Stimulated activated CD4-positive, alpha-beta T cell treated with anti-CD3 and anti-CD28 coated beads, Interleukin-4, amount 100 ng/mL, for 4 hours (primary cell): ENCODE measurements at places on chromosomes 6 and 20.

GRCh38 chr6:139676718-139677117 is 302.3 kb upstream of the CITED2 start:
- DNase-seq: no peak

- DNase-seq: no peak
Measured at GRCh38 chr6:6239598-6240581, 80.6 kb downstream of the F13A1 start.

DNA sequence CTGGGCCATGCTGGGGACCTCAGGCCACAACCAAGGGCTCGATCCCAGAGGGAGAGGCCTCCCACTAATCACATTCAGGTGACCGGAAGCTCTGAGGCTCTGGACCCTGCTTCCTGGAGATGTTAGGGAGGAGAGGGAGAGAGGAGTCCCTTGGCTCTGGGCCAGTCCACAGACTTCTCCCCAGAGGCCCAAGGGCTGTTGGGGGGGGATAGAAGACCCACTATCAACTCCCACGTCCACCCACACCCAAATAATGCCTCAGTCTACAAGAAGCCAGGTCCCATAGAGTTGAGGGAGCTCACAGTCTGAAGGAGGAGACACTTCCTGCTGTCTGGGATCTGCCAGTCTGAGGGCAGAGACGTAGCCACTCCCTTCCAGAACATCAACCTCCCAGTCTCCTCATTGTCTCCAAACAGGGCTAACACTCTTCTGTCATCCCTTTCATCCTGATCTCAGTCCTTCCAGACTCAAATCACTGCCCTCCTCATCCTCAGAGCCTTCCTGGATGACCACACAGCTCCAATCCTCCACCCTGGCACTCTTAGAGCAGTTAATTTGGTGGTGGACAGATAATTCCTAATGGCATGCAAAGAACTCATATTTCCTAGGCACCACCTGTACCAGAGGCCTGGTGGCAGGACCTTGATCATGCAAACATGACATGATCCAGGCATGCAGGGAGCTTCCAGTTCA is 69.9 kb downstream of the MRPL14 start:
- DNase-seq: no peak

DNA sequence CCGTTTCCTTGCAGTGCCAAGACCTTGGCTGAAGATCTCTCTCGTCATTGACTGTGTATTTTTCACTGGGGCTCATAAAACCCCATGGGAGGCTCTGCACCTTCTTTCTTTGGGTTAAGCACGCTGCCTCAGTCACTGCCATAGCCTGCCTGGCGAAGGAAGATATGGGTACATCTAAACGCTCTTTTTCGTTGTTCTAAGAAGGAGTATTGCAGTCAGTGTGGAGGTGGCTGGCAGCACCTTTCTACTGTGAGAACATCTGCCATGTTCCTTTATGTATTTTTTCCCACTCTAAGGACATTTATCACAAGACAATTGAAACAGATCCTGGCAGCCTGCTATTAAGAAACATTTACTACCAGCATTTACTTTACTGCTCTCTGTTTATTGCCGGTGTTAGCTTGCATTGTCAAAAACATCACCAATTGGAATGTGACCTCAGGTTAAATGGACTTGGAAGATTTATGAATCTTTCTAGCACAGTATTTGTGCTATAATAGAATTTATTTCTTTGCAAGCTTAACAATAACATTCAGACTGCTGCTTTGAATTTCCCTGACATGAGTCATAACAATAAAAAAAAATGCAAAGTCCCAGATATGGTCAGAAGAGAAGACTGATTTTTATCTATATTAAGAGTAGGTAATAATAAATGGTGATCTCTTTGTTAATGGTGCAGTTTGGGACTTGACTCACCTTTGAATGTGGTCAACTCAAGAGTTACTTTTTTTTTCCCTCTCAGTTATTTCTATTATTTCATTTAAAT is 62.2 kb upstream of the CLDN20 start:
- no peak for DNase-seq

DNA sequence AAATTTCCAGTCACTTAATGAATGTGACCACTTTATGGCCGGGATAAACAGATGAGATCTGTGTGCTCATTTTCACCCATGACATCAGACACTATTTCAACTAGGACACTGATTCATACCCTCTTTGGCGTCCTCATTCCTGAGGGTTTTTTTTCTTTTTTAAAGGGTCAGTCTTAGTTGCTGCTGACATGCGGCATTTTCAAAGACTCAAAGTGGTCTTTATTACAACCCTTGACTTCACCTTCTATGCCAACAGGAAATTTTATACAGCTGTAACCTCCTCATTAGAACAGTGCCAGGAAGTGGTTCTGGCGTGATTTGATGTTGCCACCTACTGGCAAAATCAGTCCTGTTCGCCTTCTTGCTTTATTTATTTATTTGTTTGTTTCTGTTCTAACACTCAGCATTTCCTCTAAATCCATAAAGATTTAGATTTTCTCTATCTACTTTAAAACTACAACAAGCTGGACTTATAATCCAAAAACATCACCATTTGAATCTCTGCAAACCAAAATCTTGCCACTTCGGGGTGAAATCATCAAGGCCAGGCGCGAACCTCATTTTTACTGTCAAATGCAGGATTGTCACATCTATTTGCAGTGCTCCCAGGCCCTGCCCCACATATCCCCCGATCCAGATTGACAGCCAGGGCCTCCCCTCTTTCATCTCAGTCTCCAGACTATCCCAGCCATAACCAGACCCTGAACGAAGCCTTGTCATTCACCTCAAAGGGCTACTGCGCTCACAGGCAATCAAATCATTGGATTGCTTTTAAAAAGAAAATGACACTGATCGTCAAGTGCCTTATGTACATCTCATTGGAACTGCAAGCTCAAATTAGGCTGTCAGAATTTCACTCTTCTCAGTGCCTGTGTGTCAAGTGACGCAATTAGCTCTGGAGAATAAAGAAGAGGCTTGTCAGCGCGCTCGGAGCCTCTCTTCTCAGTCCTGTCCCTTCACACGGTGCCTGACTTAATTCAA is 77.5 kb downstream of the C6orf118 start:
- no peak for DNase-seq

- peak; percentile 50 for DNase-seq
Measured at GRCh38 chr6:24719125-24719971, at the start of gene C6orf62. Gene C6orf62, minus strand, starts transcription at chr6:24719154. Its CDS starts 486 bp downstream, at chr6:24718668.

DNA sequence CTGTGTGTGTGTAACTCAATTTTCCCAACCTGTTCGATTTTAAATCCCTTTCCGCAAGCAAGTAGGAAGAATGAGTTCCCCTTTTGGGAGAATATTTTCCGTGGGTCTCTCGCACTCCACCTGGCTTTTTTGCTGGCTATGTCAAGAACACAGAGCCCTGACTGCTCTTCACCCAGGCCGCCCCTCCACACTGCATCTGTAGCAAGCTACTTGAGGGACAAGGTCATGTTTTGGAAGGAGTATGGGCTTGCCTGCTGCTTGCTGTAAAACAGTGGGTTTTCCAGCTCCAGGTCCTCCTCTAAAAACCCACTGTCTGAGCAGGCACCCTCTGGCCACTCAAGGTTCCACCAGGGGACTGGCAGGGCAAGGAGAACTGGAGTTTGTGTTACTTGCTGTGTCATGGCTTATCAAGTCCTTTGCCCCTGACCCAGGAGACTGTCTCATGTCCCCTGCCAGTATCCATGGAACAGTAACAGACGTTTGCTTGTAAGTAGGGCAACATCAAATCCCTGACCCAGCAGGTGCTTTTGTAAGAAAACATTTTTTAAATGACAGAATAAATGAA is 35.5 kb upstream of the SYNJ2 start:
- no peak for DNase-seq

DNA sequence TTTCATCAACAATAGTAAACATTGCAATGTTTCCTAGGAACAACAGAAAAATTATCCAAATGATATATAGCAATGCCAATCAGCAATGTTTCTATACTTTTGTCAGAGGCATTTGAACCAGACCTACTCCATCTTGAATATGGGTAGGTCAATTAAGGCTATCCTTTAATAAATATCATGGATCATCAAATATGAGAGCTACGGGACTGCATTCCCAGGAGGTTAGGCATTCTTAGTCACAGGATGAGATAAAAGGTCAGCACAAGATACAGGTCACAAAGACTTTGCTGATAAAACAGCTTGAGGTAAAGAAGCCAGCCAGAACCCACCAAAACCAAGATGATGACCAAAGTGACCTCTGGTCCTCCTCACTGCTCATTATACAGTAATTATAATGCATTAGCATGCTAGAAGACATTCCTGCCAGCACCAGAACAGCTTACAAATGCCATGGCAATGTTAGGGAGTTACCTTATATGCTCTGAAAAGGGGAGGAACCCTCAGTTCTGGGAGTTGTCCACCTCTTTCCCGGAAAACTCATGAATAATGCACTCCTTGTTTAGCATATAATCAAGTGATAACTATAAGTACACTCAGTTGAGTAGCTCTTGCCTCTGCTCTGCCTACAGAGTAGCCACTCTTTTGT is 8.6 kb upstream of the SERPINB6 start:
- DNase-seq: no peak

DNA sequence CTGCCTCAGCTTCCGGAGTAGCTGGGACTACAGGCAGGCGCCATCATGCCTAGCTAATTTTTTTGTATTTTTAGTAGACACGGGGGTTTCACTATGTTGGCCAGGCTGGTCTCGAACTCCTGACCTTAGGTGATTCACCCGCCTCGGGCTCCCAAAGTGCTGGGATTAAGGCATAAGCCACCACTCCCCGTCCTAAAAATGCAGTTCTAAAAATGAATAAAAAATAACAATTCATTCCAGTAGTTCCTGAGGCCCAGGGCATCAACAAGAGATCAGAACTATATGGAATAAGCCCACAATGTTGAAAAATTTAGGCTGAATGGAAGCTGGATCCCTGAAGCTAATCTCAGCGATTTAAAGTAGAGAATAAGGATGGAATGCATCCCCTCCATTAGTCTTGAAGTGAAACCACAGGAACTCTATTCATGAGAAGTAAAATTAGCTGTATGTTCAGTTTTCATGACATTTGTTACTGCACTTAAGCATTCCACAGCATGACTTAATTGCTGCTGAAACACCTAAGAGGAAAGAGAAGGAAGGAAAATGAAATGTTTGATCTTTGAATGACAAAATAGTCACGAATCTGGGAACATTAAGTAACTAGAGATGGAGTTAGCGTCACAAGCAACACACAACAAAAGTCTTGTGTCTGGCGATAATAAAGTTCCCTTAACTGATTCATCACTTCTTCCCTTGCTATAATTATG is 80.4 kb upstream of the RIPOR2 start:
- DNase-seq: no peak

- no peak for DNase-seq
Measured at GRCh38 chr20:32518593-32519380, 66.3 kb downstream of the NOL4L start.

DNA sequence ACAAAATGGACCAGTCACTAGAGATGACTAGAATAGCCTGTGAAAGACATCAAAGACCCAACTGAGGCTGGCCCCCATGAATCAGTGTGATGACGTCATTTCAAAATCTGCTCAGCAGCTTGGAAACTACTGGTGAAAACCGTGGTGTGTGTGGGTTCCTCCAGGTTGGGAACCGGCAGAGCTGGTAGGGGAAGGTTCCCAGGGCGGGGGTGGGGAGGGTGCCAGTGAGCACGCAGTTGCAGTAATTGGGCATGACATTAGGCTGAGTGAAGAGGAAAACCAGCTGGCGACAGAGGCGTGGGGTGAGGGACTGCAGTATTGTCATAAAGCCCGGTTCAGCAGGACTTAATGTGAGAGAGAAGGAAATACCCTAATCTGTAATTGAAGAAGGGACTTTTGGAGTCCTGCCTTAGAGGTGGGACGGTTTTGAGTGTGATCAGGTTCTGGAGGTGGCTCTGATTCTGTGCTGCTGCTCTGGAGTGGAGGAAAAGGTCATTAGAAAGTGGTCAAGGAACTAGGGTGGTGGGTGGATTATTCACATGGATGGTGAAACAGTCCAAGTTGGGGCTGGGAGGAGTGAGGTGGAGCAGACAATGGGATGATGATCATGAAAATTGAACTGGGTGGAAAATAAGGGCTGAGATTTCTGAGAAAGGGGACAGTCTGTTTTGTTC is 52.0 kb upstream of the MTHFD1L start:
- DNase-seq: peak; percentile 12

DNA sequence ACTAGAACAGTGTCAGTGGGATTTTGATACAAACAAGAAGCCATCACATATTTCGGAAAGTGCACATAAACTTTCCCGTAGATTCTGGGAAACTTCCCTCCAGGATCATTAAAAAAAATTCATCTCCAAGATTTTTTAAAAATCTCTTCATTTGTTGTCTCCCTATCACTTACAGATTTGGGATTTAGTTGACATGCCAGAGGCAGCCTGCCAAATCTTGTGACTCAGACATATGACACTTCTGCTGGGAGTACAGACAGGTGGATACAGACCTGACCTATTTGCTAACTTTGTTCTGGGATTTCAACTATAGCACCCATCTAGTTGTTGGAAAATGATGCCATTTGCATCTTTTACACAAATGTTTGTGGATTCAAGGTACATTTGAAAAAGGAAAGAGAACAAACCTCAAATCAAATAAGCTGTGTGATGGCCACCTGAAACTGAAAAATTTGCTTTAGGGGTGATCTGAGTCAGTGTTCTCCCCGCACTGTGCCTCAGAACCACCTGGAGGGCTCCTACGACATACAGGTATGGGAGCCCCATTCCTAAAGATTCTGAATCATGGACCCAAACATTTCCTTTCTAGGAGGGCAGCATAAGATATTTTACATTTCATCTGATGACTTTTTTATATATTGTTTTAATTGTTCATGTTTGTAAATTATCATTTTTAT is 21.9 kb upstream of the CD2AP start:
- no peak for DNase-seq

- no peak for DNase-seq
Measured at GRCh38 chr6:31972709-31973350, 892 bp upstream of the DXO start.

GRCh38 chr6:166776571-166776970 is 149.5 kb upstream of the RPS6KA2 start:
- DNase-seq: no peak

DNA sequence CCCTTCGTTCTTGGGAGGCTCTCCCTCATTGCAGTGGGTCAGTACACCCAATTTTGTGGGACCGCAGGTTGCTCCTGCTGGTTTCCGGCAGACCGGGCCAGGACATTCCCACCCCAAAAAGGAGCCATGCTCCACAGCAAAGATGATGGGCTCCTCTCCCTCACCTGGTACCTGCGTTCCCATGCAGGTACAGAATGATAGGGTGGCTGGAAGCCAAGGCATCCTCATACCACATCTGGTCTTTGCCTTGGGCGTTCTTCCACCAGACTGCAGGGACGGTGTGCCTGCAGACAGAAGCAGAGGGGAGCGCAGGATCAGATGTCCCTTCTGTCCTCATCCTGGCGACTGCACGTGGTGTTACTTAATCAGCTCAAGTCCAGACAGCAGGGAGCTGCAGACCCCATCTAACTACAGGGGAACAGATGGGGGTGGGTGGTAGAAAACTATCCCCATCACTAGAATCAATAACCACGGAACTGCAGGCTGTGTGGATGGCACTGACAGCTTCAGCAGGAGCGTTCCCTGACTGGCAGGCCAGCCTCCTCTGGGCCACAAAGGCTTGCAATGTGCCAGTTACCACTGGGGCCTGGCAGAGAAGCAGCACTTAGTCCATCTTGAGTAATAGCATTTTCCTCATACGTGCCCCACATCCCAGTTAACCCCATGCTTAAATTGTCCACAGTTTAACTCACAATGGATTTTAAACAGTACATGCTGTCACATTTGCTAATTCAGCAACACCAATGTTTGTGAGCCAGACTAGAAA is 70.4 kb downstream of the ABHD12 start:
- DNase-seq: no peak
